Stimulated activated CD4-positive, alpha-beta T cell treated with anti-CD3 and anti-CD28 coated beads, Interleukin-1b, Interleukin-23, amount 100 ng/mL, for 48 hours (primary cell): ENCODE measurements at places on chromosomes 1 and 21.

GRCh38 chr1:246245541-246245940, 261.5 kb downstream of the SMYD3 start:
- no peak for DNase-seq

- DNase-seq, result no peak
Measured at GRCh38 chr1:52288286-52288685, 77.7 kb downstream of the CC2D1B start.

GRCh38 chr1:230066466-230067404, at the start of gene GALNT2:
GALNT2 (plus strand) TSS chr1:230067238; CDS start chr1:230067281, 43 bp downstream.
- DNase-seq, result peak; percentile 90

DNA sequence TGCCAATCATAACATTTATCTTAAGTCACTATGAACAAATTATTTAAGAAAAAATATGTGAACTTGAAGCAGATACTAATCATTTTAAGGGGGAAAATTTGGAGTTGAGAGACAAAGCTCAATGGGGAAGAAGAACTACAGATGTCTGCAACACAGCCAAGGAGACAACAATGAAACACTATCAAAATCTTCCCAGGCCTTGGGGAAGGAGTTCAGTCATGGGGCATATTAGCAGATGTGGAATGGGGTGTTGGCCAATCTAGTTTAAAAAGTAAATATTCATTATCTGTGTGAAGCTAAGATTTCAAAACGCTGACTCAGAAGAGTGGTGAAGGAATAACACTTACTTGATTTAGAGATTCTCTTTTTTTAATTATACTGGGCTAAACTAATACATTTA, 671.6 kb upstream of the ZP4 start:
- DNase-seq, result no peak

DNA sequence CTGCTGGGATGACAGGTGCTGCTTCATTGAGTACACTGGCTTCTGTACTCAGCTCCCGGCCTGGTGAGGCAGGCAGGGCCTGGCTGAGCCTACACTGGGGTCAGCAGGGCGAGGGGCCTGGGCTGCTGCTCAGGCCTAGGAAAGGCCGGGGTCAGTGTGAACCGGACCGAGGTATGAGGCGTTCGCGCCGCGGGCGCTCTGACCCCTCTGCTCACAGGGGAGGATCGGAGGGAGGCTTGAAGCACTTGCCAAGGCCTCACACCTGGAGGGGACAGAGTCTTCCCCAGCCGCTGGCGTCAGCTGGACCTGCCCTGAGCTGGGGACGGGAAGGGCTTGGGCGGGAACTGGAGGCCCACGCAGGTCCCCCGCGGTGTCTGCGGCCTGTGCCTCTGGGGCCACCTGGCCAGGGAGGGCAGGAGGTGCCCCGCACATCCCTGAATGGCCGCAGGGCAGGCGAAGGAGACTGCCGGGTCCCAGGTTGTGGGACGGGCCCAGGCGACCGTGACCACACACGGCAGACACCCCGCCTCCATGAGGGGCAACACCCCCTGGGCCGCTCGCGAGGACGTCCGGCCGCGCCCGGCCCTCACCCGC, 466 bp downstream of the PEX10 start:
- DNase-seq, result peak; percentile 27

DNA sequence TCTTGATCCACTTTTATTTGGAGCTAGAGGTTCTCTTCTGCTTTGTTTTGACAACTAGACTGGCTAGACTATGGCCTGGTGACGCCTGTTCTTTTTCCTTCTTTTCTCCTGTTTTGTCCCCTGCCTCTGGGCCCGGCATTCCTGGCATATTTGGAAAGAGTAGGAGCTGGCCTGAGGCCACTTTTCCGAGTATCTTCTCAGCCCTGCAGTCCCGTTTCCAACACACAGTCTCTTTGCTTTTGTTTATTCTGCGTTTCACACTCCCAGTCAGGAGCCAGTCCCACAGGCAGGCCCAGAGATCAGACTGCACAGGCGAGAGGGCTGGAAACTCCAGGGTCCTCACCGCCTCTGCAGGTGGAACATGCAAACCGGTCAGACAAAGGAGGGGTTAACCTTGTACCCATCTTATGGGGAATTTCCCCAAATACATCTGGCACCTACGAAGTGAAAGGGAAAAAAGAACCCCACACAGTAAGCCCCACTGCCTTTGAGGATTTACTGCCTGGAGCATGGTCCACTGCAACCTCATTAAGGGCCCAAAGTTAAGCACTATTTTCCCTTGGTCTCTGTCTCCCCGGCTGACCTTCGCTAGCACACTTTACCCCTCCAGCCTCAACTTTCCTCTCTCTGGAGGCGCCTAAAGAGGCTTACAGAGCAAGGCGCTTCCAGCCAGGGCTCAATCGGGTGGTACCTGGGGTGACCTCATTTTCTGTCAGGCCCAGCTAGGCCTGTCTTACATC, 141.1 kb downstream of the TOMM20 start:
- no peak for DNase-seq

- DNase-seq, result no peak
Measured at GRCh38 chr1:227364657-227365056, 46.4 kb upstream of the CDC42BPA start.

- DNase-seq, result no peak
Measured at GRCh38 chr1:12636098-12636950, 7.6 kb upstream of the AADACL4 start.

GRCh38 chr1:44677201-44677766, 2.8 kb downstream of the ARMH1 start:
- DNase-seq, result no peak

DNA sequence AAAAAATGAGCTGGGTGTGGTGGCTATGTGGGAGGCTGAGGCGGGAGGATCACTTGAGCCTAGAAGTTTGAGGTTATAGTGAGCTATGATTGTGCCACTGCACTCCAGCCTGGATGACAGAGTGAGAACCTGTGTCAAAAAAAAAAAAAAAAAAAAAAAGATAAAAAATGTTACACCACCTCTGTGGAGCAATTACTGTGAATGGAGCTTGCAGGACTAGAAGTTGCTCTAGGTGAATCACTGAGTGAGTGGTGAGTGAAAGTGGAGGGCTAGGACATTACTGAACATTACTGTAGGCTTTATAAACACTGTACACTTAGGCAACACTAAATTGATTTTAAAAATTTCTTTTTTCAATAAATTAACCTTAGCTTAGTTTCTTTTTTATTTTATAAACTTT, 21.9 kb downstream of the TLCD4 start:
- DNase-seq, result no peak

DNA sequence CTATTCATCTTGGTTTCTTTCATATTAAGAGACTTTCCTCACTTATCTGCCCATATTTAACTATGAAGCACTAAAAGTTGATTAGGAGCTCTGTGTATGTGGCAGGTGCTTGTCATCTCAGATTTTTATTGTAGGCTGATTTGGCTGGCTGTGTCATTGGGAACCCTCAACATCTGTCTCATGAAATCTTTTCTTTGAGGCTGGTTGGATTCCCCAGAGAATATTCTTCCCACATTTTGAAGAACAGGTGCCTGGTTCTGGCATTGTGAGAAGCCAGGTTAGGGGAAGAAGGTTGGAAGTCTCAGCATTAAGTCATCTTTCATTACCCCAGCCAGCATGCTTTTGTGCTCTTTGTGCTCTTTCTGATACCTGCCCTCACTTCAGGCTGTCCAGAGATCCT, 37.1 kb downstream of the EEIG2 start:
- DNase-seq, result no peak

- no peak for DNase-seq
Measured at GRCh38 chr1:39293375-39294070, 89.0 kb downstream of the MACF1 start.

DNA sequence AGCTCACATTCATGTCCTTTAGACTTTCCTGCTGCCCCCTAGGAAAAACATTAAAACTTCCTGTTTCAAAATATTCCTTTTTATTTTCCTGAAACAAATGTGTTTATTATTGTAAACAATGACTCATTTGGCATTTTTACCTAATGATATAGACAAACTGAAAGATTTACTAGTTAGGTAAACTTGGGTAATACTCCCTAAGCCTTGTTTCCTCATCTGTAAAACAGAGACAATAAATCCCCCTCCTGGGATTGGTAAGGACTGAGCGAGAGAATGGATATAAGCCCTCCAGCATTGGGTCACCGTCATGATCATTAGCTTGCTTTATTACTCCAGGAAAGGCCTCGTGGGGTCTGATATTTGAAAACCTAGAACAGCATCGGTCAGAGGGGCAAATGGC, 59.8 kb downstream of the LPAR3 start:
- DNase-seq, result no peak

GRCh38 chr1:213884402-213884801, 103.4 kb upstream of the PROX1 start:
- DNase-seq, result no peak

DNA sequence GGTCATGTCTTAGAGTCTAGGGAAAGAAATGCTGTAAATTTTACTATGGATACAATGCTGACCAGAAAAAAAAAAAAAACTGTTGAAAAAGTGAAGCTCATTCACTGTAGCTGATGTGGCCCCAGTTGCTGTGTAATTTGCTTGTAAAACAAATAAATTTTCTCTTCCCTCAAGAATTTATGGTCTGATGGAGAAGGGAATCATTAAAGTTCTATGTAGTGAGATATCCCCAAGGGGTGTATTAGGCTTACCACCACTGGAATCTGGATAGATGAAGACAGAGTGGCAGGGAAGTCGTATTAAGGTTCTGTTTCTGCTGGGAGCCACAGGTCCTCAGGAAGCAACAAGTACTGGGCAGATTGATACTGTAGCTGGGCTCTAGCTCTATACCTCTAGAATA, 860.0 kb downstream of the LTN1 start:
- no peak for DNase-seq

GRCh38 chr1:42955311-42956063, 3.2 kb downstream of the SLC2A1 start:
- DNase-seq, result no peak

DNA sequence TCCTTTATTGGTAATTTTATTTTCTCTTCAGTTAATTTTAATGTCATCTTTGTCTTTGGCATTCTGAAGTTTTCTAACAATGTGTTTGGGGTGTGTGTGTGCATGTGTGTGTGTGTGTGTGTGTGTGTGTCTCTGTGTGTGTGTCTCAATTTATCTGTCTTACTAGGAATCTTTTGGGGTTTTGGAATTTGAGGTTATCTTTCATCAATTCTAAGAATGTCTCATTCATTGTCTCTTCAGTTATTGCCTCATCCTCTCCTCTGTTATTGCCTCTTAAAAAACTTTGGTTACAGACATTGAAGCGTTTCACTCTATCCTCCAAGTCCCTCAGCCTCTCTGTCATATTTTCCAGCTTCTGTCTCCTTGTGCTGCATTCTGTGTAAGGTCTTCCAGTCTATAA, 18.1 kb upstream of the SAMD13 start:
- no peak for DNase-seq
